ENCODE measurements at places on chromosomes 1 and 21. TPM values are rescaled to one million over a fixed set of nuclear protein-coding genes. Genes with fewer than 3 reads are reported as not detected.
A peak's percentile ranks its signal among the peaks of the same experiment; 100 is the strongest.

DNA sequence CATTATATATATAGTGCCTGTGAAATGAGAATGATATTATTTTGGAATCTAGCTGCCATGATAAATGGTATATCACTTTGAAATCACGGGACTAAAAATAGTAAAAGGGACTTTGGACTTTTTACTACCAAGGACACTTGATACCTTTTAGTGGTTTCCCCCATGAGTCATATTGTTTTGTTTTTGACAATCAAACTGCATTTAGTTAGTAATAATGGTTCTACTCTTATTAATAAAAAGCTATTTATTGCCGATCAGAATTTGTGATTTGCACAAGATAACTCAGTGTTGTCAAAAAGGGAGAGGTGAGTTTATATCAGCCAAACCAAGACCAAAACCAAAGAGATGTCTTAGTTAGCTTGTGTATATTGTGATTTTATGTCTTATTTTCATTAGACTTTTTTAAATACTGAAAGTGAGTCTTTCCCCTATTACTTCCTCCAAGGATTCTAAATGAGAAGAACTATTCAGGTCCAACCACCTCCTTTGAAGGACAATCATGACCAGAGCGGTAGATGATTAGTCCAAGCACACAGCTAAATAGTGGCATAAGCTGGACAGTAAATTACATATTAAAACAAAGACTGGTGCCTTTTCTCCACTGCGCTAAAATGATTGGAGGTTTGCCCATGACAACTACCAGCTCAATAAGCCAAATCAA, 281.7 kb upstream of the ESRRG start:
- DNase-seq: no peak

DNA sequence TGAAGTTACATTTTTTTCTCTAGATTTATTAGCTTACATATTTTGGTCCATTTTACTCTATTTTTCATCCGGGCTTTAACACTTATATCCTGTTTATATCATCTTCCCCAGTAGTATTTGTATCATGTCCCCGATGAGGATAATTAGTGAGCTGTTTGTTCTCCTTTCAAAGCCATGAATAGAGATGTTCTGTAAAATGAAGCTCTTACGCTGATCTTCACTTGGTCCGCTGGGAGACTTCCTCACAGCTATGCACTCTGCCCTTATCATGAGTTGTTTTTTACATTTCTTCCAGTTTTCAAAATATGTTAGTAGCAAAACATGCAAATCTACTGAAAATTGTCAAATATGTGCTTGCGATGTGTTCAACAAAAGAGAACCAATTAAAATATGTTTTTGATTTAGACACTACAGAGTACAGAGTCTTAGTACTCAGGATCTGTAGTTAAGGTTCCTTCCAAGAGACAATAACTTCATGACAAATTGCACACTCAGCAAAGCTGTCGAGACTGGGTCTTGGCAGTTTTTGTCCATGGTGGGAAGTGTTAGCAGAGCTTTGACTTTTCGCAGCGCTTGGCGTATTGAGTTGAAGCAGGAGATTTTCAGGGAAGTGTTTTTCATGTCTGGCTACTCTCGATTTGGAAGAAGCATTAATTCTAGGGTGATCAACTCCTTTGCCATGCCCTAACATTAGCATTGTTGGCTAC, 292.0 kb upstream of the ADAMTS5 start:
- no peak for DNase-seq

GRCh38 chr1:164635803-164636731, 77.1 kb downstream of the PBX1 start:
- DNase-seq: peak; percentile 45

GRCh38 chr1:10724511-10724910, 71.9 kb downstream of the CASZ1 start:
- DNase-seq: no peak

GRCh38 chr1:5329068-5329739, 663.0 kb downstream of the NPHP4 start:
- no peak for DNase-seq

GRCh38 chr1:106621853-106622252, 434.6 kb upstream of the PRMT6 start:
- DNase-seq: no peak

DNA sequence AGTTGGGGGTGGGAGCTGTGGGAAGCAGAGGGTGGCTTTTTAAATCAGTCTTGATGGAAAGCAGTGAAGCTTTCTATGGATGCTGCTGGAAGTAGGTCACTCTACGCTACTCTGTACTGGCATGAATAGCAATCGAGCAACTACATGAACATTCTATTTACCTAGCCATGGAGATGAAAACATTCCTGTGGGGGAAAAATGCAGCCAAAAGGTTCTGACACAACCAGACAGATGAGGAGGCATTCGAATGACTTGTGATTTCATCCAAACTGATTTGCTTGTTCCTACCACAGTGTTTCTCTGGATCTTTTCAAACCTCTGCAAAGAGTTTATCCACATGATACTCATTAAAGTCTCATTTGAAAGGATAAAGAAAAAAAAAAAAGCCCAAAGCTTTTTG, 95.0 kb downstream of the ASTN1 start:
- no peak for DNase-seq

GRCh38 chr1:240985081-240985480, 371.9 kb downstream of the RGS7 start:
- DNase-seq: no peak

DNA sequence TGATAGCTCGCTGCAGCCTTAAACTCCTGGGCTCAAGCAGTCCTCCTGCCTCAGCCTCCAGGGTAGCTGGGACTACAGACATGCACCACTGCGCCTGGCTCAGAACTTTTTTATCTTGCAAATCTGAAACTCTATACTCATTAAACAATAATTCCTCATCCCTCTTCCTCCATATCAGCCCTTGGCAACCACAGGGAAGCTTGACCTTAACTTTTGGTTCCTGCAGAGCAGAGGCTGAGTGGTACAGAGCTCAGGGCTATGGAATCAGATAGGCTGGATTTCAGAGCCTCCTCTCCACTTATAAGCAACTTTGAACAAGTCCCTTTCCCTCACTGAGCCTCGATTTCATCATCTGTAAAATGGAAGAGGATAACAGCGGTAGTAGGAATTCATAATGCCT, 47.4 kb downstream of the ECE1 start:
- no peak for DNase-seq

- no peak for DNase-seq
Observed at GRCh38 chr1:17212487-17213121, 7.7 kb downstream of the PADI1 start.

DNA sequence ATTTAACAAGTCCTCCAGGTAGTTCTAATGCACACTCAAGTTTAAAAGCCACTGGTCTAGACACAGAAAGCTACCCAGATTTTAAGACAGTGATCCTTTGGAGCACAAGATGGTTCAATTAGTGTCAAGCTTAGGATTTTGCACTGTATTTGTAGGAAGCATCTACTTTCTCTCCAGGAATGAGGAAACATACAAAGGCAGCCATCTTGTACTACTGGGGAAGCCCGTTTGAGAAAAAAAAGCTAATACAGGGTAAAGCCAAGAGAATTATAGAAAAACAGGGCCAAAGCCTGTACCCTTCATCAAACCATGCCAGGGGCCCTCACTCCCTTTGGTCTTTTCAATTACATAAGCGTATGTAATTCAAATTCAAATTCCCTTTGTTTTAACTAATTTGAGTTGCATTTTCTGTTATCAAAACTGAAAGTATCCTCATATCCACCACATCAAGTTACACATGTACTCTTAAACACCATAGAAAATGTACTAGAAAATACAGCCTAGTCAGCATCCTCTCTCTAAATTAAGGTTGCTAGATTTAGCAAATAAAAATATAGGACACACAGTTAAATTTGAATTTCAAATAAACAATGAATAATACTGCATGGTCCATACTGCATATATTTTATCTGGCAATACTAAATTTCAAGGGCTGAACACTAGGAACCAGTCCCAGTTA, 17.4 kb downstream of the PIK3R3 start:
- DNase-seq: no peak

DNA sequence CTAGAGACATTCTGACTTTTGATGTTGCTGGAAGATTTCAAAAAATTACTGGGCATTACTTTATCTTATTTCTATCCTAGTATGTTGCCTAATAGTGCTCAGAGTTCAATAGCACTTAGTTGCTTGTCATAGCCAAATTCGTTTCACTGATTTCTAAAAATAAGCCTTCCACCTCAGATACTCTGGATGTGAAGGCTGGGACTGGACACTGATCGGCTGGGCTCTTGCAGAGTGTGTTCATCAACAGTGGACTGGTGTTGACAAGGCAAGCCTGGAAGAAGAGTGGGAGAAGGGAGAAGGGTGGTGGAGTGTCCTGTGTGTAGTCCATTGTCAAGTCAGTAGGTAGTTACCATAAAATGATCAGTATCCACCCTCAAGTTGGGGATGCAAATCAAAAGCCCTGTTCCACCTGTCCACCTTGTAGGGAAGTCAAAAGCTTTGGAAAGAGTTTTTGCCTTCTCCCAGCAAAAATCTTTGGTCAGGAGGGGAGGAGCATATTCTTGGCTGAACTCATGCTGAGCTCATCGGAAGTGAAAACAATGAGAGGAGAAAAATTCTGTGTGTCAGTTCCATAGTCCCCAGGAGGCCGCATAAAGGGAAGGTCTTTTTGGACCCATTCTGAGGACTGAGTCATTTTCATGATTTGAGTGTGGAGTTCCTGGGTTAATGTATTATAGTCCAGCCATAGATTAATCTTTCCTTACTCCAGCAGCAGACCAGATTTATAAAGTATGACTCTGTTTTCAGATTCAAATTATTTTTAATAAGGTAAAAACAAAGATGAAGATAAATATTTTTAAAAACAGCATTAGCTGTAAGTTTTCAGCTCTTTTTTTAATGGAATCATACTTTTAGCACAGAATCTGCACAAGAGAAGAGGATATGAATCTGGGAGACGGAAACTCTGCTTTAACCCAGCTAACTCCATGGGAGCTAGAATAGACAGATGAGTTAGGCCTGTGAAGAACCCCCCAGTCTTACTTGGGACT, 99.5 kb upstream of the BMP8A start:
- peak; percentile 74 for DNase-seq

- no peak for DNase-seq
Observed at GRCh38 chr21:27371115-27371974, 404.5 kb upstream of the ADAMTS5 start.

- no peak for DNase-seq
Observed at GRCh38 chr1:28233264-28233606, 406 bp upstream of the DNAJC8 start.

DNA sequence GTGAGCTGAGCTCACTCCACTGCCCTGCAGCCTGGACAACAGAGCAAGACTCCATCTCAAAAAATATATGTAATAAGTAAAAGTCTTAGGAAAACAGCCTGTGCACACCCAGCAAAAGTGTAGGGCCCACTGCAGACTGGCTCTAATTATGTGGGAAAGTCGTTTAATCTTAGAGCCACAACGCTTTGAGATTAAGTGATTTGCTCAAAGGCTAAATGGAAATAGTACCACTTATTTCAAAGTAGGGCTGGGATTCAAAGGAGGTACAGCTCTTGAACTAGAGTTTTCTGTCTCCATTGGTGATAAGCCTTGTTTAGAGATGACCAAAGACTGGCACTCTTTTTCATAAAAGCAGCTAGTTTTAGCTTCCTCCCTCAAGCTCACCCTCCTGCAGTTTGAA, 2.2 kb downstream of the TACSTD2 start:
- DNase-seq: no peak

LIPI gene
- polyA plus RNA-seq: not detected

FMOD gene
- not detected for polyA plus RNA-seq

LHX8 gene
- 3.3 TPM for polyA plus RNA-seq

LAMC1 gene
- polyA plus RNA-seq: 106 TPM

CFHR1 gene
- 0.63 TPM for polyA plus RNA-seq

SLAMF1 gene
- not detected for polyA plus RNA-seq

ADAM30 gene
- not detected for polyA plus RNA-seq

PTPRU gene
- 5.9 TPM for polyA plus RNA-seq

CYP4A22 gene
- not detected for polyA plus RNA-seq

STYXL2 gene
- not detected for polyA plus RNA-seq

KRTAP12-2 gene
- polyA plus RNA-seq: not detected
